ENCODE measurements at places on chromosomes 12 and 14.

DNA sequence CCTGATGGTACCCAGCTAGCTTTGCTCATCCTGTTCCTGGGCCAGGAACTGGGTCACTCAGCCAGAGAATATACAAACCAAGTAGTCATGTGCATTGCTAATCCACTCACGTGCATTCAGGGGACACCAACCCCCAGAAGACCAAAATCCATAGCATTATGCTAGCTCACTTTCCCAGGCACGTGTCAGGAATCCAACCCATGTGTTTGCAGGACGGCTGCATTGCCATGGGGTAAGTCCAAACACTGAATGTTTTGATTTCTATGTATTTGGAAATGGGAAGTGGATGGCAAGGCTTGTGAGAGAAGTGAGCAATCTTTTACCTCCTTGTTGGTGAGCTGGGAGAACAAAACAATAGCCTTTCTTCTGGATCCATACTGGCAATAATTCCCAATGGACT, 87.1 kb upstream of the FOXN3 start:
- DNase-seq, result peak; percentile 31

DNA sequence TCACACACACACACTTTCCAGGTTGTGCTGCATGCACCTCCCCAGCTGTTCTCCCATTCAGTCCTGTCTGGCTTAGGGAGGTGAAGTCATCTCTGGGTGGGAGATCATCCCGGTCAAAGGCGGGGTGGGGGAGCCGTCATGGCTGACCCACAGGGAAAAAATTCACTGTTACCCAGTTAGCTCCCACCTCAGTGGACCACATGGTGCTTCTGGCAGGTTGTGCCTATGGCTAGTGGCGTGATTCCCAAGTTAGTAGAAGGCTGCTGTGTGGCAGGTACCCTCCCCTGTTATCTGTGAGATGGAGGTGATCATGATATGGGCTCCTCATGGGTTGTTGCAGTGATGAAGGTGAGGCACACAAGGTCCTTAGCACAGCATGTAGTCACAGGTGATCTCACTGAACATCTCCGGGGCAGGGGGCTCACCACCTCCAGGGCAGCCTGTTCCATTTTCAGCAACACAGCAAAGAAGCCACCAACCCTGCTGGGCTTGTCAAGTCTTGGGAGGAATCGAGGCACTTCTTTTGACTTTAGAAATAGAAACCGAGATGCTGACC, 154.9 kb upstream of the CCND2 start:
- DNase-seq, result no peak

DNA sequence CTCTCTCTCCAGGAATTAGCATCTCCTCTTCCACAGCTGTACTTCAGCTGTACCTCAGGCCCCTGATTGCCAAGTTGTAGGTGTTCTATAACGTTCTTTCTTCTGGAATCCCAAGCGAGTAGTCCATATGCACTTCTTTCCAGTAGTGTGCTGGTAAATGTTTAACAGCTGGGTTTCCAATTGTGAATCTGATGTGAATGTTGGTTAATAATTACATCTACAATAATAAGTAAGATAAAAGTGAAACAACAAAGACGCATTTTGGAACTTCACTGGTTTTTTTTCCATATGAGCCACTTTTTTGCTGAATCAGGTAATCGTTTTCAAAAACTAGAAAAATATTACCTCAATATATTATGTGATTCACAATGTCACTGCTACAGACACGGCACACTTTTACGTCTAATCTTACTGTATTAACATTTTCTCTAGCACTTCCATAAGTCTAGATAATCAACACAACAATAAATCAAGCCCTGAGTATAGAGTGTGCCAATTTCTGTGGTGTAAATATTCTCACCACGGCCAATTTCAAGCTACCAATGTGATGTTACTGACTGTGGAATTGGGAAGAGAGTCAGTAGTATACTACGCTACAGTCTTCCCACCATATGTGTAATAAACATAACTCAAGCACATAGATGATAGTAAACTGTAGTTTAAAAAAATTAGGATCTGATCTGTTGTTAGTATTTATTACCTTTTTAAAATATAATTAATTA, 113.0 kb downstream of the ZFP36L1 start:
- DNase-seq, result no peak

DNA sequence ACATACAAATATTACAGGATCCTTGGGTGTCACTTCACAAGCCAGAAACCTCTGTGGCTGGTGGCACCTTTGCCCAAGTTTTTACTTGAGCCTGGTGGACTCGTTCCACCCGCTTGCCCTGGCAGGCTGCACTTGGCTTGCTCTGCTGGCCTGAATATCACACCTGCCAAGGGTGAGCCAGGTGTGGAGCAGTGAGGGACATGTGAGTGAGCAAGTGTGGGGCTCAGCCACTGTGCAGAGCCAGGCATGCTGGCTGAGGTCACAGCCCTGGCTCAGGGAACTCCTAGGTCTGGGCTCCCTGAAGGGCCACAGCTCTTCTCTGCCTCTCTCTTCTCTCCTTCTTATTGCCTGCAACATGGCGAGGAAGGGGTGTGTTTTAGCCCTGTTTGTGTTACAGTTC, 82.0 kb downstream of the SLC16A7 start:
- no peak for DNase-seq

DNA sequence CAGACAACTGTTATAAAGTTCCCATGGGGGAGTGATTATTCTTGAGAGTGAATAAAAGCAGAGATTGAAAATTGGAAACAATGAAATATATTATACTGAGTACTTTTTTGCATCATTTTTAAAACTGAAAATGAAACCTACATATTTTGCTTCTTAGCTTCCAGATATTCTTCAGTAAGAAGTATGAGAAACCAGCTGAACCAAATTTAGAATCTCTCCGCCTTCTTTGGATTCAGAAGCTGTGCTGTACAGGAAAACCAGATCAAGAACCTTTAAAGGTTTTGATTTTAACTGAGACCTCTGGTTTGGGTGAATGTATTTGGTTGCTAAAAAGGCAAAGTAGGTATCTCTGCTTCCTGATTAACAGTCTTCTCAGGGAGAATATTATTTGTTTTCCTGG, 109.4 kb downstream of the AKAP6 start:
- no peak for DNase-seq

DNA sequence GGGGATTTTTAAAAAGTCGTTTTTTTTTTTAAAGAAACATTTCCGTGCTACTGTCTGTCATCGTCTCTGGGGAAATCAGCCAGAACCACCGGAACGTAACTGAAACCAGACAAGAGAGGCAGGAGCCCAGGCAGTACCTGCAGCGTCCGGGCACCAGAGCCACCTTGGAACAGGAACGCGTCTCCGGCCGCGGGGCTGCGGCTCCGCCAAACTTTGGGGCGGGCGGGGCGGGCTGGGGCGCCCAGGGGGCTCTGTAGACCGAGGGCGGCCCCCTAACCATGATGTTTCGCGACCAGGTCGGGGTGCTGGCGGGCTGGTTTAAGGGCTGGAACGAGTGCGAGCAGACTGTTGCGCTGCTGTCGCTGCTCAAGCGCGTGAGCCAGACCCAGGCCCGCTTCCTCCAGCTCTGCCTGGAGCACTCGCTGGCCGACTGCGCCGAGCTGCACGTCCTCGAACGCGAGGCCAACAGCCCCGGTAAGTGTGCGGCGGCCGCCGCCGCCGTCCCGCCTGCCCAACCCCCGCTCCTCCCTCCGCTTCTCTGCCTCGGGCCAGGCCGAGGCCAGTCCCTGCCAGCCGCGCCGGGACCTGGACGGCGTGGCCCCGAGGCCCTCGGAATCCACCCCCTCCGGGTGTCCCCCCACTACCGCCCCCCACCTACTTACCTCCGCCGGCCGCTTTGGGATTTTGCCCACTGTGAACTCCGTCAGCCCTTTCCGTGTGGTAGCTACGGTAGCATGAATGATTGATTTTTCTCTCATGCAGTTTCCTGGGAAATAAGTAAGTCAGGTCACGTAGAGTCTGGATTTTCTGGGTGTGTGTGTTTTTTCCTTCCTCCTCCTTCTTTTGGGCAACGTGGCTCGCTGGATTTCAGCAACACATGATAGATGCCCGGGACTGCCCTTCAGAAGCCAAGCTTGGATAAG, 972 bp downstream of the SAMD4A start:
- DNase-seq, result peak; percentile 50

- no peak for DNase-seq
These were observed 290.4 kb upstream of the TBX3 start for GRCh38 chr12:114974333-114974732.

DNA sequence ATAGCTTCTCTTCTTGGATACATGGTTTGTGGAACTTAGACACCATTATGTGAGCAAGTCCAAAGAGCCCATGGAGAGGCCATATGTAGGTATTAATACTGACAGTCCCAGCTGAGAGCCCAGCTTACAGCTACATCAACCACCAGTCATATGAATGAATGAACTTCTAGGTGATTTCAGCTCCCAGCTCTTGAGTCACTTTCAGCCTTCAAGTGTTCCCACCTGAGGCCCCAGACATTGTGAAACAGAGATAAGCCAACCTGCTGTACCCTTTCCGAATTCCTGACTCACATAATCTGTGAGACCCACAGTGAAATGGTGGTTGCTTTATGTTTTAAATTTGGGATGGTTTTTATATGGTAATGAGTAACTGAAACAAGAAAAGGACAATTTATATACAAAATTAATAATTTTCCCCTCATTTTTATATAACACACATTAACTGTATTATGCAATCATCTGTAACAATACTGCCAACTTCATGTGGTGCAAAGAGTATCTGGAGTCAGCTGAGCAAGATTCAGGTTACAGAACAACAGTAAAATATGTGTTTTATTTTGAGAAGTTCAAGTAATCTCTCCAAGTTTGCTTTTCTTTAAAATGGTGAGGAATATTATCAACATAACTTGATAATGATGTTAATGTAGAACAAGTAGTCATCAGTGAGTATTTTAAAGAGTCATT, 27.7 kb upstream of the FBXO33 start:
- no peak for DNase-seq

- peak; percentile 73 for DNase-seq
These were observed 57.9 kb downstream of the TRPV4 start for GRCh38 chr12:109775172-109775881.

DNA sequence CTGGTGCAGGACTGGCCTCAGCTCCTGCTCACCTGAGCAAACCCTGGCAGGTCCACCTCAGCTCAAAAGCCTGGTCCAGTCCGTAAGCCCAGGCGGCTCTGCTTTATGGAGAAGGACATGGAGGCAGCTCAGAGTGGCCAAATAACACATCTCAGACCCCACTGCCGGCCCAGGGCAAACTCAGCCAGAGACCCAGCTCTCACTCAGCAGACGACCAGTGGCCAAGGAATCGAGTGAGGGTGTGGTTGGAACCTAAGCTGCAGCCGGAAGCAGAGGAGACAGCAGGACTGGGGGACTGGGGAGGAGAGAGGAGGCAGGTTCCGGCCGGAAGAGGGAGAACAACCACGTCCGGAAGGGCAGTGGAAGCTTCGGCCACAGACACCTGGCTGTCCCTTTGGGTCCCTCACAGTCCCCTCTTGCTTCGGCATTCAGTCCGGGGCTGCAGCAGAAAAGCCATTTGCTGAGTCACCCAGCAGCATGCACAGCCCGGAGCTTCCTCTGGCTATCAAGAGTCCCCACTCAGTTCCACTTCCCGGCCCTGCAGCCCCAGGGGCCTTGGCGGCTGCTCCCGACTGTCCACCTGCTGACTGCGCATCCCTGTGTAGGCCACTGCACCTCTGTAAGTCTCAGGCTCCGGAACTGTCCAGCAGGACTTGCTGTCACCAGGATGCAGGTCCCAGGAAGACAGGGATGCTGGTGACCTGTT, 104.0 kb downstream of the CALM1 start:
- DNase-seq, result no peak

All from cerebellar cortex (tissue), 1 donor.